DMS153 (cell line): ENCODE measurements at places on chromosomes 16 and 17.

DNA sequence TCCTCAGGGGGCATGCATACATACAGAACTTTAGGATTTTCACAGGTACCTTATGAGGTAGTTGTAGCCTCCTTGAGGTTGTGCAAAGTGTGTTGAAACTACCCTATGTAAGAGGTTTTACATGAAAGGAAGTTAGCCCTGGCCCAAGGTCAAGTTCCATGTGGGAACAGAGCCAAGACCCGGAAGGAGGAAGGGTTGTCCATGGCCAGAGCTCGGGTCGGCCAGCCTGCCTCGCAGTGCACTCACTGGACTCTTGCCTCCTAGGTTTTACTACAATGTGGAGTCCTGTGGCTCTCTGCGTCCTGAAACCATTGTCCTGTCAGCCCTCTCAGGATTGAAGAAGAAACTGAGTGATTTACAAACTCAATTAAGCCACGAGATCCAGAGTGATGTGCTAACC lies 8.2 kb downstream of the POLR2C start:
- no peak for DNase-seq

GRCh38 chr16:1899641-1900451 lies 18.4 kb downstream of the HS3ST6 start:
- DNase-seq: no peak

GRCh38 chr16:87507351-87508069 lies 14.7 kb upstream of the ZCCHC14 start:
- no peak for DNase-seq

- DNase-seq: no peak
Measured at GRCh38 chr17:38908676-38909181, 16.7 kb upstream of the LASP1NB start.

- no peak for DNase-seq
Measured at GRCh38 chr17:13592427-13592826, 9.3 kb downstream of the HS3ST3A1 start.

GRCh38 chr17:61335845-61336655 lies 63.6 kb upstream of the TBX2 start:
- peak; percentile 93 for DNase-seq

GRCh38 chr17:56549501-56549900 lies 44.0 kb upstream of the NOG start:
- no peak for DNase-seq

DNA sequence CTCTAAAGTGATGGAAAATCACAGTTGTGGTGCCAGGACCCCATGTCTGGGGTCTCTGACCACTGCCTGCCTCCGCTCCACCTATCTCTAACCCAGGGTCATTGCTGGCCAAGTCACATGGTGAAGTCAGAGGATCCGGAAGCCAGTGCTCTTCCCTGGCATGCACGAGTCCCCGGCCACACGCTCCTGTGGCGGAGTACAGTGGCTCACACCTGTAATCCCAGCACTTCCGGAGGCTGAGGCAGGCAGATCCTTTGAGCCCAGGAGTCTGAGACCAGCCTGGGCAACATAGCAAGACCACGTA lies 21.5 kb upstream of the RBFOX3 start:
- DNase-seq: no peak

GRCh38 chr17:52673791-52674190 lies 515.3 kb upstream of the CA10 start:
- no peak for DNase-seq

DNA sequence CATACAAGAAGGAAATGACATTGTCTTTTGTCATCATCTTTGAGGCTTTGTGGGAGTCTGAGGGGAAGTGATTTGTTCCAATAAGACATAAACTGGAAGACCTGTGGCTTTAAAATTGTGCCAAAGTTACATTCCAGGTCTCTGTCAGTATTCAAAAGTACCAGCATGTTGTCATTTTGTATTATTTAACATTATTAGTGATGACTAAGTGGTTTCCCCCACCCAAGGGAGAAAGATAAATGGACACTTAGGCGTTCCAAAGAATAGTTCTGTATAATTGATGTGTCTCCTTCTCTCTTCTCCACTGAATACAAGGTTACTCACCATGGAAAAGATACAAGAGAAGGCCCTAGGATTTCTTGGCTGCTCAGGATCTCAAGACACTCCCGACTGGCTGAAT lies 3.8 kb downstream of the CFAP97D1 start:
- DNase-seq: no peak

GRCh38 chr16:26993511-26993910 lies 73.2 kb upstream of the C16orf82 start:
- DNase-seq: no peak

GRCh38 chr17:15291674-15292361 lies 26.7 kb upstream of the PMP22 start:
- no peak for DNase-seq

- no peak for DNase-seq
Measured at GRCh38 chr17:42706732-42707131, 24.4 kb downstream of the CNTNAP1 start.

- DNase-seq: no peak
Measured at GRCh38 chr16:51579652-51580360, 428.7 kb upstream of the SALL1 start.

GRCh38 chr16:80725566-80726162 lies 78.7 kb downstream of the CDYL2 start:
- no peak for DNase-seq

GRCh38 chr16:31141489-31142108 lies 6.1 kb upstream of the PRSS8 start:
- DNase-seq: no peak

DNA sequence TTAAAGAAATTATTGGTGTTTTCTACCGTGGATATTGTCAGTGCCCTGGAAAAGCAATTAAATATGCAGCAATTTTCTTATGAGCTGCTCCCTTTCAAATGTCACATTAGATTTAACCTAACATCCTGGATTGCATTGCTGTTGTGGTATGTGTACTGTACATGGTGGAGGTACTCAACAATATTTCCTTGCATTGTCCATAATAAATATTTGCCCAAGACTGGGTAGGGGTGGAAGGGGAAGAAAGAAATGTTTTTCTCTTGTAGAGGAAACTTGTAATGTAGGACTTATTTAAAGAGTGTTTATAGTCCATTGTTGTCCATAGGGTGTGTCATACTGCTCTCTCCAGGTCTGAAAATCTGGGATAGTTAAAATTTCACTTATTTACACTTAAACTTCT lies 346.2 kb upstream of the TBX2 start:
- no peak for DNase-seq

DNA sequence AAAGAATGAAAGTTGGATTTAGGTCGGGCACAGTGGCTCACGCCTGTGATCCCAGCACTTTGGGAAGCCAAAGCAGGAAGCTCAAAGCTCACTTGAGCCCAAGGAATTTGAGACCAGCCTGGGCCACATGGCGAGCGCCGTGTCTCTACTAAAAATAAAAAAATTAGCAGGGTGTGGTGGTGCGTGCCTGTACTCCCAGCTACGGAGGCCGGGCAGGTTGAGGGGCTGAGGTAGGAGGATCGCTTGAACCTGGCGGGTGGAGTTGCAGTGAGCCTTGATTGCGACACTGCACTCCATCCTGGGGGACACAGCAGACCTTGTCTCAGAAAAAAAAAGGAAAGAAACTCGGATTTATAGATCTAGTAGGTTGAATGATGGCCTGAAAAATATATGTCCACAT lies 37.4 kb upstream of the RPH3AL start:
- no peak for DNase-seq

DNA sequence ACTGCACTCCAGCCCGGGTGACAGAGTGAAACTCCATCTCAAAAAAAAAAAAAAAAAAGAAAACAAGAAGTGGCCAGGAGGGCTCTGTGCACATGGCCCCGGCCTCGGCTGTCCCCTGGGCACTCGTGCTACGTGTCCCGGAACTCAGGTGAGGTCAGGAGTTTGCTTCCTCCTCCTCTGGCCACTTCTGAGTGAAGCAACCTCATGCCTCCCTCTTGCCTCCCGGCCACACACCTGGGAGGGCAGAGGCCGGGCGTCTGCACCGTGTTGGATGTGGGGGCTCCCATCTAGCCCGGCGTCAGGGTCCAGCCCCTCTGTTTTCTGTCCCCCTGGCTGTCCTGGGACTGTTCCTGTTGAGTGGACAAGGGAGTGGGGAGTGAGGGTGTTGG lies 22.2 kb downstream of the ASPSCR1 start:
- DNase-seq: no peak

GRCh38 chr16:46974352-46974751 lies 878 bp upstream of the DNAJA2 start:
- DNase-seq: no peak

GRCh38 chr17:30086896-30087295 lies 29.7 kb upstream of the NSRP1 start:
- no peak for DNase-seq

GRCh38 chr17:76683011-76683755 lies 27.6 kb downstream of the MXRA7 start:
- DNase-seq: no peak

- no peak for DNase-seq
Measured at GRCh38 chr17:1197781-1198490, 18.2 kb upstream of the ABR start.

- DNase-seq: peak; percentile 6
Measured at GRCh38 chr17:72338847-72339790, 218.3 kb downstream of the SOX9 start.

DNA sequence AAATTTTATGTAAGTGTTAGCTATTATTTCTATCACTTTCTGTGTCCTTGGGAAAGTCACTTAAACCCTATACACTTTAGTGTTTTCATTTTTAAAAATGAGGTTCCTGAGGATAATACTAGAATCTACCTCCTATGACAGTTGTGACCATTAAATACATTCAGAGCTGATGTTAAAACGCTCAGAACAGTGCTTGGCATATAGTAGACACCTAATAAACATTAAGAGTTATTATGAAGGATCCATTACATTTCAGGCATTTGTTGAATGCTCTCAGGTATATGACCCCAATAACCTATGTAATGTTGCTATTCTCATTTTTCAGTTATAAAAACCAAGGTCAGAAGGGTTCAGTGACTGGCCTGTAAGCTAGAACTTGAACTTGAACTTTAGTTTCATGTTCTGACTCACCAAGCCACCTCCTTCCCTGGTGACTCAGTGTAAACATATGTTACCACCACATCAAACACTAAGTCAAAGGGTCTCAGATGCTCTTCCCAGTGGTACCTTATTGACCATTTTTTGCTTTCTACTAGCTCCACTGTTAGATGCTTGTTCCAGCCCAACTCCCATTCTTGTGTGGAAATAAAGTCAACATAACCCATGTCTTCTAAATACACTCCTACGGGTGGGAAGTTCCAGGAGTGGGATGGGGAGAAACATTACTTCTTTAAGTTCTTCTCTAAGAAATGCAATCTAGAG lies 47.6 kb downstream of the HSD17B2 start:
- no peak for DNase-seq

GRCh38 chr17:80363518-80364090 lies 51.4 kb upstream of the ENDOV start:
- no peak for DNase-seq

- DNase-seq: no peak
Measured at GRCh38 chr17:26963163-26963503, 330.8 kb upstream of the WSB1 start.

GRCh38 chr16:89363621-89364393 lies 126.6 kb downstream of the ANKRD11 start:
- DNase-seq: no peak

- DNase-seq: no peak
Measured at GRCh38 chr16:3454631-3455147, 11.2 kb downstream of the NAA60 start.

- no peak for DNase-seq
Measured at GRCh38 chr16:3637371-3637923, 17.0 kb upstream of the DNASE1 start.

DNA sequence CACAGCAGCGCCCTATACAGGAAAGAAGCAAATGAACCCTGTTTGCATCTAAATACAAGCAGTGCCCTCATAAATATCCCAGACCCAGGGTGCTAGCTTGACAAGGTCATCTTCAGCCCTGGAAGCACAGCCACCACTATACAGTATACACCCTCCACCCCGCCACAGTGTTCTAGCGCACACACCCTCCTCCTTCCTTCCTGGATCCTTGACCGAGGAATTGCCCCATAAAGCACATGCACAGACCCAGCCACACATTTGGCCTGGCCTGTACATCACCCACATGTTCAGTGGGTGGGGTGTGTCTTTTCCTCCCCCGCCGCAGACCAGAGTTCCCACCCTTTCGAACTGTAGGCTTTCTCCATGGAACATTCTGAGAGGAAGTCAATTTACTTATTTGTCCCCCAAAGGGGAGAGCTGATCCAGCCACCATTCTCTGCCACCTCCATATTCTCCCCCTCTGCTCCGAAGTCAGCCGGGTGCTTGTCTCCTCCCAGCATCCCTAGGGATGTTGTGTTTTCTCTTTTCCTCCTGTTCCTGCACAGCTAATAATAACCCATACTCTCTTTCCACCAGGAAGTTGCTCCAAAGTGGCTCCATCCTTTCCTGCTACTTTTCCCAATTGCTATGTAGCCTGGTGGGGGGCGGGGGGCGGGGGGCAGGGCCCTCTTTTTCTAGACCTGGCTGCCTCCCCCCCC lies 6.6 kb downstream of the ABI3 start:
- no peak for DNase-seq

DNA sequence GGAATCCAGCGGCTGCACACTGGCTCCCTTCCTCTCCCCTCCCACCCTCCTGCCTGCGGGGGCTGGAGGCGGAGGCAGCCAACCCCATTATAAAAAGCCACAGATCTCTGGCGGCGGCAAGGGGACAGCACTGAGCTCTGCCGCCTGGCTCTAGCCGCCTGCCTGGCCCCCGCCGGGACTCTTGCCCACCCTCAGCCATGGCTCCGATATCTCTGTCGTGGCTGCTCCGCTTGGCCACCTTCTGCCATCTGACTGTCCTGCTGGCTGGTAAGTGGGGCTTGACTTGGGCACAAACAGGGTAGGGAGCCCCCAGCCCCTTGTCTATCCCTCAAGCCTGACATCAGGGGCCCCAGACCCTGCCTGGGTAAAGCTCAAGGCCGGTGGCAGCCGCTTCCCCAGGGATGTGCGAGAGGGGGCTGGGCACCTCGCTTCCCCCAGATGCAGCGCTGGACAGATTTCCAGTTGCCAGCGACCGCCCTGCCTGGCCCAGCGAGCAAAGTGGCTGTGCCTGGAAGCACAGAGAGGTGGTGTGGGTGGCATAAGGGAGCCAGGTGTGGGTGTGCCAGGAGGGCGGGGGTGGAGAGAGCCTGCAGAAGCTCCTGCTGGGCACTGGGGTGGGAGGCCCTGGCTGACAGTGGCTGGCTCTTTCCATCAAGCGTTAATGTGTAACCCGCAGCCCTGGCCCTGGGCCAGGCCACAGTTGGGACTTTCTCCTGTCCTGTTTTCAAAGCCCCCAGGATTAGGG lies at the start of gene CX3CL1:
CX3CL1 (plus strand) TSS at position 119 of the 745 bp plus-strand sequence; CDS start at position 198, 79 bp downstream.
- DNase-seq: no peak

DNA sequence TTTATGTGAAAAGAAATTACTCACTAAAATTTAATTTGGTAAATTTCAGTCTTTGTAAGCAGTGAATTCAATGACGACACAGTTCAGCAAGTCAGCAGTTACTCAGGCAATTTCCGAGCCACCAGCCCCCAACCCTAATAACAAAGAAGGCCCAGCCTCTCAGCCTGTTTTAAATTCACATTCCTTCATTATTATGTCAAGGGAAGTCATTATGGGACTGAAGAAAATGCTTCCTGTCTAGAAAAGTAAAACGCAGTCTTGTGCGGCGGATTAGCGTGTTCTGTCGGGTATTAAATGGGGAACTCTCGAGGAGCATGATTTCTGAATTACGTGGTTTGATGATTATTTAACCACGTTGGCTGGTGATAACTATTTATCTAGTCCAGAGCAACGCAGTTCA lies 177.6 kb downstream of the AIPL1 start:
- DNase-seq: no peak
